Stimulated activated CD8-positive, alpha-beta memory T cell treated with anti-CD3 and anti-CD28 coated beads, Interleukin-2, amount 100 ng/mL, for 48 hours (primary cell): ENCODE measurements at places on chromosomes 1 and 21.

DNA sequence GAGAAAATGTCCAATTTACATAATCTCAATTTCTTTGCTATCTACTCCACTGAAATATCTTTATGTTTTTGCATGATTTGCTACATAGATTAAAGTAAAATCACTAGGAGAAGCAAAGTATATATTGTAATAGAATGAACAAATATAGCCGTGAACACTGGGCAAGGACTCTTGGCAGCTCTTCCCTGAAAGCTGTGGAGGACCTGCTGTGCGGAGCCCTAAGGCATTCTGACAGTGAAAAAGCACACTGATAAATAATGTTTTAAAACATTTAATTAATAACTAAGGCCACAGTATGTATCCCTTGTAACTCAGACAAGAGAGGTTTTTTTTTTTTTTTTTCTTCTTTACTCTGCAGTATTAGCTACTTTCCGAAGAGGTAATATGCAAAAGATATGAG lies 256.1 kb upstream of the DPYD start:
- DNase-seq: no peak

DNA sequence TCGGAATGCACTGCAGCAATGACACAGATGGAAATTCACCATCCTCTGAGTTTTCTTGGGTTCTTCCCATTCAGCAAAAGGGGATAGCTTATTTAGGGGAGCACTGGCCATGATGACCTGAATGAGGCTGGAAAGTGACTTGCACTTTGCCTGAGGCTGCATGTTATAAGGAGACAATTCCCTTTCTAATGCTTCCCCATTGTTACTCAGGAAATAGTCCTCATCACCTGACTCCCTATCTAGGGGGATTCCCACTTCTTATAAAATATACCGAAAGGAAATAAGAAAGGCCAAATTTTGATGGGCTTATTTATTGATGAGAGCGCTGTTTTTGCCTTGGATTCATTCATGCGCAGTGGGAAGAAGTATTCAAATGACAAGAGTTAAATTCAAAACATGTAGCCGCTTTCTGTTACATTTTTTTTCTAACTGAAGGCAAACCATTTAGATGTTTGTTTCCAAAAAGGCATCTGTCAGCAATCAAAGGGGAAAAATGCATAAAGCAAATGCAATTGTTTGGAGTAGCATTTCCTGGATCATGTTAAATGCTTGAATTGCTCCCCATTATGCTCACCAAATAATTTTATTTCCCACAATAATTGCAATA lies 220.3 kb upstream of the NFIA start:
- DNase-seq: no peak

- DNase-seq: no peak
Measured at GRCh38 chr1:97632075-97632474, 288.8 kb downstream of the DPYD start.

DNA sequence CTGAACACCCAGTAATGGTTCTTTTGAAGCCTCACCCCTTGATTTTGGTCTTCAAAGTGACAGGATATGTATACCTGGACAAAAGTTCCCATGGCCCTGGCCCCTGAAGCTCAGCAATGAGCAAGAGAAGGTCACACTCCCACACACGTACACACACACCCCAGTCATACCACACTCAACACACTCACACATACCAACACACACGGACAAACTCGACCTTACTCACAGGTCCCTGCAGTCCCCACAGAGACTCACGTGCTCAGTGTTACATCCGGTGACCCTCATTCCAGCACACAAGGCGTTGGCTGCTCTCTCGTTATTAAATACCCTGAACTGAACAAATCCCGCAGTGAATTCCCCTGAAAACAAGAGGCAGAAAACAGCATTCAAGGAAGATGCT lies 5.9 kb downstream of the ITLN1 start:
- no peak for DNase-seq

DNA sequence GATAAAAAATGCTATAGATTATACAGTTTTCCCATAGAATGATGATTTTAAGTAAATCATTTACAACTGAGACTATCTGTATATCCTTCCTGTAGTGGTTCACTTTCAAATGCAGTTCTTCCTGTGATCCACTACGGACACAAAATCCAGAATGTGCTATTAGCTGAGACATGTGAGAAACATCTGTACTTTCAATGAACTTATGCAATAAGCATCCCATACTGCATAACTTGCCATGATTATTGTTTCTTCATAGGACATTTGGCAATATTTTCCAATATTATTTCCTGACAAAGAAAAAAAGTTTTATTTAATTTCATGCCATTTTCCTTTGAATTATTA lies 83.5 kb upstream of the PRDX6 start:
- no peak for DNase-seq

DNA sequence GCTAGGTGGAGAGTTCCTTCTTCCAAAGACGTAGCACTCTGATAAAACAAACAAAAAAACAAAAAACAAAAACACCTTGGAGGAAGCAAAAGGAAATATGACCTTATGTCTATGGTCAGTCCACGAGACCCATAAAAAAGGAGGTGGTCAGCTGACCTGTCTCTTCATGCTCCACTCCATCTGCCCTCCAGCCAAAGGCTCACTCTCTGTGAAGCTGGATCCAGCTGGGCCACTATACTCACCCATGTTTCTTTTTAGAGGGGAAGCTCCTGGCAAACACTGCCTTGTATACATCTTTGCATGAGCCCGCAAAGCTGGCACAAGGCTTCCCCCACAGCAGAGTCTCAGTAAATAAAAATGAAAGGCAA lies 126.1 kb upstream of the CACHD1 start:
- DNase-seq: no peak

DNA sequence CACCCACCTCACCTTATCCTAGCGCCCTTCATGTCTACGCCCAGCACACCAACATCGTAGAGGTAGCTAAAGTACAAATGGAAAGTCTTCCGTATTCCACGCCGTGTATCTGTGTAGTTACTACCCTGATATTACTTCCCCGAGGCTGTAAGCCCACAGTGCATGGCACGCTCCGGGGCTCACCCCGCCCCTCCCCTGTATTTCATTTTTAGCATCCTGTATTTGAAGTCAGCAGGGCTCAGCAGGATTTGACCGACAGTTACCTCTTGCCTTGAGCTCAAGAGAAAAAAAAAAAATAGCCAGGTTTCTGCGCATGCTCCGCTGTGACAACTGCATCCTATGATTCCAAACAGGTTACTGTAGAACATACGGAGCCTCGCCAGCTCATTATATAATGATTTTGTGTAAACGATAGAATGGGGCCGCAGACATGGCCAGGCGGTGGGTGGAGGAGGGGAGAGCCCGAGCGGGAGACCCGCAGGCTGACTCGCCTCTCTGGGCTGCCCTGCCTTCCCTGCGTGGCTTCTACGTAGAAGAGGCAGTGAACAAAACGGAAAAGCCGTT lies 1.3 kb downstream of the ABCG1 start:
- peak; percentile 28 for DNase-seq

GRCh38 chr1:23179862-23180261 lies 11.2 kb upstream of the LUZP1 start:
- DNase-seq: no peak

GRCh38 chr1:200366577-200367253 lies 43.1 kb downstream of the ZNF281 start:
- no peak for DNase-seq

DNA sequence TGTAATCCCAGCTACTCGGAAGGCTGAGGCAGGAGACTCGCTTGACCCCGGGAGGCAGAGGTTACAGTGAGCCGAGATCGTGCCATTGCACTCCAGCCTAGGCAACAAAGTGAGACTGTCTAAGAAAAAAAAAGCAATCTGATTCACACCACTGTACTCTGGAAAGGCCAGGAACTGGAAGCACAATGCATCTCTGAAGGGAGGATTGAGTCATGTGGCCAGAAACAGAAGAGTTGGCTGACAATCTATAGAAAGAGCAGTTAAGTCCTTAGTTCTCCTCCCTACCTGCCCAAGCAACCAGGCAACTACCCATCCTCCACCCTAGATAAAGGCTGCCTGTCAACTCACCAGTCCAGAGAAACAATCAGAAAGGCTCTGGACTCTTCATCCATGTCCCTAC lies 45.9 kb downstream of the PIK3R3 start:
- no peak for DNase-seq

DNA sequence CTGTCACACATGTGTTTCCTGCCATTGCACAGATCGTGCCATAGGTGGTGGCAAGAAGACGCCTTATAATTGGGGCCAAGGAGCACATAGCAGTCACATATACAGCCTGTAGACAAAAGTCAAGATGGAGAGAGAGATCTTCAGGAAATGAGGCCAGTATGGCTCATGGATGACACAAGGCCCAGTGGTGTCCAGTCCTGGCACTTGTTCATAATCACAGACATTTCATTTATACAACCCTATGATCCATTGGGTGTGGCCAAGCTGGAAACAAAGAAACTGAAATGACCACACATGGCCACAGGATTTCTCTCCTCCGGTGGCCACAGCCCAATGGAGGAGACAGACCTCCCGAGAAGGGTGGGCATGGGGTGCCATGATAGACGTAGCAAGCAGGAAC lies 78.5 kb upstream of the KAZN start:
- DNase-seq: no peak
